Karpas-422 (cell line): ENCODE measurements at places on chromosomes 7 and 10. TPM values are rescaled to one million over a fixed set of nuclear protein-coding genes. Genes with fewer than 3 reads are reported as not detected.

The TNS3 gene
- total RNA-seq, result 56.6 and 60.5 TPM in 2 replicates

The INSYN2A gene
- not detected in 2 replicates for total RNA-seq

The TRPV5 gene
- not detected in 2 replicates for total RNA-seq

The EFCAB10 gene
- not detected in 2 replicates for total RNA-seq

The ITGA8 gene
- total RNA-seq, result not detected in 2 replicates

The DRGX gene
- total RNA-seq, result not detected in 2 replicates

The ACBD7 gene
- total RNA-seq, result 0.63 and 1.3 TPM in 2 replicates

The ANKRD30A gene
- not detected in 2 replicates for total RNA-seq

The WAPL gene
- total RNA-seq, result 28.4 and 30.5 TPM in 2 replicates

The PRSS37 gene
- not detected in 2 replicates for total RNA-seq

The SORBS1 gene
- 0.15 and 0.61 TPM in 2 replicates for total RNA-seq

The HTRA1 gene
- not detected in 2 replicates for total RNA-seq

The WDFY4 gene
- 144 and 181 TPM in 2 replicates for total RNA-seq

The KNDC1 gene
- total RNA-seq, result not detected in 2 replicates

The ADRB1 gene
- not detected in 2 replicates for total RNA-seq

The TMEM213 gene
- total RNA-seq, result not detected in 2 replicates

The FAM13C gene
- total RNA-seq, result not detected in 2 replicates

The ZNF282 gene
- total RNA-seq, result 20.7 and 20.8 TPM in 2 replicates

The ACHE gene
- total RNA-seq, result not detected in 2 replicates

The SLC26A5 gene
- total RNA-seq, result not detected in 2 replicates

The TMEM236 gene
- 0.04 and 0.19 TPM in 2 replicates for total RNA-seq

The GNGT1 gene
- total RNA-seq, result not detected in 2 replicates

The PAX4 gene
- total RNA-seq, result not detected in 2 replicates

The OPN1SW gene
- not detected in 2 replicates for total RNA-seq

The ZNRF2 gene
- 43.0 and 45.3 TPM in 2 replicates for total RNA-seq

The XRCC2 gene
- 5.9 and 7.7 TPM in 2 replicates for total RNA-seq

The ZNF117 gene
- 6.8 and 19.0 TPM in 2 replicates for total RNA-seq

The ATP5F1C gene
- 207 and 291 TPM in 2 replicates for total RNA-seq
